ENCODE measurements at places on chromosomes 3 and 15.

GRCh38 chr15:100932676-100933348 is 13.7 kb downstream of the LRRK1 start:
- H3K27me3 ChIP-seq = peaks cover 9% of the 10 kb centered on the region
- no peak overlapping the region for H3K4me3 ChIP-seq
- H3K4me1 ChIP-seq = no peaks in the 10 kb centered on the region
- H3K36me3 ChIP-seq = no peaks in the 10 kb centered on the region

GRCh38 chr3:61353382-61353781 is 102.1 kb upstream of the FHIT start:
- no peak overlapping the region for H3K4me3 ChIP-seq
- no peak for DNase-seq
- H3K4me1 ChIP-seq = peaks cover 2% of the 10 kb centered on the region
- H3K27ac ChIP-seq = no peak overlapping the region
- peaks cover 2% of the 10 kb centered on the region for H3K27me3 ChIP-seq

DNA sequence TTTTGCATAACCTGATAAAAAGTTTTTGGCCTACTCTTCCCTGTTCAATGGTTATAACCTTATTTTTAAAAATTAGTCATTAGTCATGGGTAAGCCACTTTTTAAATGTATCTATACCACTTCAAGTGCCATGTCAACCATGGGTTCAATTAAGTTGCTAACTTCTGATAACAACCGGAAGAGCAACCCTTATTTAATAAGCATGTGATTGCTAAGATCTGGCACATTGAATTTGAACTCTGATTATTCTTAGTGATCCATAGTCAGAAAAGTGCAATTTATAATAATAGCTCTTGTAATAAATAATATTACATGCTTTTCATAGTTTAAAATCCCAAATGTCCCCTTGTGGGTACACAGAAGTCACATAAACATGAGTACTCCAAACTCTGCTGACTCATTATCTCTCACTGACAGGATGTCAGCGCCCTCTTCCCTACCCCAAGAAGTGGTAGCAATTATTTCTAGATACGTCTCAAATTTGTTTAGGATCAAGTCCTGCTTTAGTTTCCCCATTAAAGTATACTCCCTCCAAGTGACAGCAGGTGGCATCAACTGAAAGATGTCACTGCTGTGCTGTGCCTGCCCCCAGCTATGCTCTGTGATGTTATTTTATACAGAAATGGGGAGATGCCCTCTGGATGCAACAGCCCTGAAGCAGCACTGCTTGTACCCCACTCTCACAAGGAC is 18.6 kb downstream of the SAMD7 start:
- H3K27me3 ChIP-seq = peaks cover 2% of the 10 kb centered on the region
- H3K36me3 ChIP-seq = no peaks in the 10 kb centered on the region
- H3K4me1 ChIP-seq = peaks cover 3% of the 10 kb centered on the region
- no peak for DNase-seq
- no peak overlapping the region for H3K4me3 ChIP-seq
- no peak overlapping the region for H3K27ac ChIP-seq

GRCh38 chr3:65107174-65107573 is 419.4 kb upstream of the ADAMTS9 start:
- no peaks in the 10 kb centered on the region for H3K27me3 ChIP-seq
- no peak for DNase-seq
- no peaks in the 10 kb centered on the region for H3K4me1 ChIP-seq
- no peaks in the 10 kb centered on the region for H3K36me3 ChIP-seq

DNA sequence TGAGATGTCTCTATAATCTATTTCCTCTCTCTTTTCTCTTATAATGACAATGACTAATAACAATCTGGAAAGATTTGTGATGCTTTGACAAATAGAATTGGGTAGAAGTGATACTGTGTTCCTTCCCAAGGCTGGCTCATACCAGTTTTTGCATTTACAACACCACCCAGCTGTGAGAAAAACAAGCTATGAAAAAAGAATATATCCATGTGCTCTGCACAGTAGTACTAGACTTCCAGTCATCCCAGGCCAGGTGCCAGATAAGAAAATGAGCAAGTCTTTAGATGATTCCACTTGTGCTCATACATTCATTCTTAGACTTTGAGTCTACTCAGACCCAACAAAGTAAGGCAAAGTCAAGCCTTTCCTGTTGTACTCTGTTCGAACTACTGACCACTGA is 350.2 kb upstream of the POU1F1 start:
- no peaks in the 10 kb centered on the region for H3K4me1 ChIP-seq
- H3K36me3 ChIP-seq = no peaks in the 10 kb centered on the region
- H3K4me3 ChIP-seq = no peak overlapping the region
- no peak overlapping the region for H3K27ac ChIP-seq

DNA sequence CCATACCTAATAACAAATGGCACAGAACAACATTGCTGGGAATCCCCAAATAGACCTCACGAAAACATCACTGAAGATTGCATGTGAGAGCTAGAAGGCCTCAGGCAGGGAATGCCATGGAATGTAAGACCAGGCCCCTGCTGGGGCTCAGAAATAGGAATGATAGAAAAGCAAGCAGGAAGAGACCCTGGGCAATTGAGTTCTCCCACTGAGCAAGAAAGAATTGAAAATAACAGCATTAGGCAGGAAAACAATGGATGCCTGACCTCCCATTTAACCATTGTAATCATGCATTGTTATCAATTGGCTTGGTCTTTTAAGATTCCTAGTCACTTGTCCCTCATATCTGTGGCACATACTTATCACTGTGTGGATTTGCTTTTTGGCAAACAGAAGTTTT is 581.6 kb downstream of the FHIT start:
- H3K27me3 ChIP-seq = no peaks in the 10 kb centered on the region
- no peak for DNase-seq
- no peak overlapping the region for H3K27ac ChIP-seq
- H3K4me1 ChIP-seq = no peaks in the 10 kb centered on the region
- H3K36me3 ChIP-seq = peaks cover 1% of the 10 kb centered on the region

DNA sequence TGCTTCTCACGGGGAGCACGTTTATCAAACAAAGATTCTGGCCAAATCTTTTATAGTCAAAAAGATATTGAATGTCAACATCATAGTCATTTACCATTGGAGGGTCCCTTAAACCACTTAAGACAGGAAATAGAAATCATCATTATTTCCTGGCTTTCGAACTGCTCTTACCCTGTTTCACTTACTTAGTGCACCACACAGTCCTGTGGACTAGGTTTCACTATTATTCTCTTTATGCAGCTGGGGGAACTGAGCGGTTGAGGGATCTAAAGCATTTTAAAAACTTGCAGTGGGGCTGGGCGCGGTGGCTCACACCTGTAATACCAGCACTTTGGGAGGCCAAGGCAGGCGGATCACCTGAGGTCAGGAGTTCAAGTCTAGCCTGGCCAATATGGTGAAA is 13.7 kb upstream of the TPRG1 start:
- peaks cover 3% of the 10 kb centered on the region for H3K27me3 ChIP-seq
- H3K27ac ChIP-seq = no peak overlapping the region
- no peak overlapping the region for H3K4me3 ChIP-seq
- no peaks in the 10 kb centered on the region for H3K36me3 ChIP-seq

GRCh38 chr3:10344147-10344943 is 23.4 kb upstream of the SEC13 start:
- DNase-seq = peak; percentile 58
- H3K27me3 ChIP-seq = no peaks in the 10 kb centered on the region
- no peak overlapping the region for H3K27ac ChIP-seq
- H3K36me3 ChIP-seq = no peaks in the 10 kb centered on the region
- H3K4me1 ChIP-seq = no peaks in the 10 kb centered on the region
- no peak overlapping the region for H3K4me3 ChIP-seq

DNA sequence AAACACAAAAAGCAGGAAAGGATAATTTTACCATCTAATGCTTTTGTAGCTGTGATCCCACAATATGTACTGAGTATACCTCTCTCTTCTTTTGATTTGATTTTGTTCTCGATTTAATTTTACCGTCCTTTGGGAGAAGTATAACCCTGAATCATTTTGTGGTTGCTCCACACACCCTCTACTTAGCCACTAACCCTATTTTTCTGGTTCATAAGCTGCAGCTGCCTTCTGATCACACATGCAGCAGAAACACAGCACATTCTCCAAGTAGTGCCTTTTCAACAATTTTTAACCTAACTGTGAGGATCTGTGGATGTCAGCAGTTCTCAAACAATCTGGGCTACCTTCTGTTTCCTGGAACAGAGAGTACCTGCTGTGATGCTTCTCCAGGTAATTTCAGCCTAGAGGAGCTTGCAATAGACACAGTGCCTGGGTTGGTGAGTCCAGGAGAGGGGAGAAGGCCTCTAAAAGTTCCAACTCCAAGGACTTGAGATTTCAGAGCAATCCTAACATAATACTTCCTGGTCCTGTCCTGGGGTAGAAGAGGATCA is 40.3 kb downstream of the HGD start:
- no peaks in the 10 kb centered on the region for H3K27me3 ChIP-seq
- H3K4me3 ChIP-seq = no peak overlapping the region
- peaks cover 8% of the 10 kb centered on the region for H3K4me1 ChIP-seq
- peaks cover 4% of the 10 kb centered on the region for H3K36me3 ChIP-seq

DNA sequence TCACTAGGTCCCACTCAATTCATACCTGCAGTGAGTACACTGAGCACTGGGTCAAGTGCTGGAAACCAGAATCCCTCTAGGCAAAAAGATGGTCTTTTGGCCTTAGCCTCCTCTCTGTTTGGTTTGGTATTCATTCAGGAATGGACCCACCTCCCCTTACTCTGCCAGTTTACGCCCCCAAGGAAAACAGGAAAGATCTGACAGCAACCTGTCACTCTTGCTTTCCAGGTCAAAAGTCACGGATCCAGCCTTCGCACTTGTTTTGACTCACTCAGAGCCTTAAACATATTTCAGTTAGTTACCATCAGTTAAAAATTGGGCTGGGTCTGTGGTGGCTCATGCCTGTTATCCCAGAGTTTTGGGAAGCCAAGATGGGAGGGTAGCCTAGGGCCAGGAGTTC is 68.1 kb downstream of the SYNM start:
- H3K4me1 ChIP-seq = no peaks in the 10 kb centered on the region
- no peak overlapping the region for H3K4me3 ChIP-seq
- no peak for DNase-seq

- H3K36me3 ChIP-seq = no peaks in the 10 kb centered on the region
- no peaks in the 10 kb centered on the region for H3K27me3 ChIP-seq
- no peak overlapping the region for H3K4me3 ChIP-seq
- no peaks in the 10 kb centered on the region for H3K4me1 ChIP-seq
These were observed 21.8 kb upstream of the SLC41A3 start for GRCh38 chr3:126105691-126106187.

- H3K4me1 ChIP-seq = no peaks in the 10 kb centered on the region
- no peaks in the 10 kb centered on the region for H3K36me3 ChIP-seq
- no peaks in the 10 kb centered on the region for H3K27me3 ChIP-seq
- H3K4me3 ChIP-seq = no peak overlapping the region
These were observed 181.3 kb downstream of the LSAMP start for GRCh38 chr3:116263842-116264545.

- peaks cover 25% of the 10 kb centered on the region for H3K4me1 ChIP-seq
- H3K4me3 ChIP-seq = peak overlapping the region; percentile 63
- H3K36me3 ChIP-seq = peaks cover 18% of the 10 kb centered on the region
- no peak for DNase-seq
These were observed 78.6 kb downstream of the IGSF11 start for GRCh38 chr3:118955914-118956556.

DNA sequence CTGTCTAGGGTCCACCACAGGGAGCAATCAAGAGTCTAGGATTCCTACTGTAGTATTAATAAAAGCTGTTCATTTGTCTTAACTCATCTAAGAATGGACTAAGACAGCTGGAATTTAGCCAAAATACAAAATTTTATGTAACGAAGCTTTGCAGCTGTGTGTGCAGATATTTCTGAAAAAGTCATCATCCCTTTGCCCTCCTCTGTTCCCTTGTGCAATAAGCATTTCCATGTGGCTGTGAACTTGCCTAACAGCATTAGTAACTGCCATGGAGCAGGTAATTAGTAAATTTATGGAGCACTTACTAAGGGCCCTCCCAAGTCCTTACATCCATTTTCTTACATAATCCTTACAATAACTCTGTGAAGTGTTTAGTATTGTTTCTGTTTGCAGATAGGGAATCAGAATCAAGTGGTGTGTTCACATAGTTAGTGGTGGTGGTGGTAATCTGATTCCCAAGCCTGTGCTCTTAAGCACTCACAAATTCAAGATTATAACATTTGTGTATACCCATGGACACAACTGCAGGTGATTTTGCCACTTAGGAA is 114.5 kb downstream of the RARB start:
- peaks cover 6% of the 10 kb centered on the region for H3K27me3 ChIP-seq
- no peak overlapping the region for H3K27ac ChIP-seq
- no peak overlapping the region for H3K4me3 ChIP-seq
- DNase-seq = no peak

DNA sequence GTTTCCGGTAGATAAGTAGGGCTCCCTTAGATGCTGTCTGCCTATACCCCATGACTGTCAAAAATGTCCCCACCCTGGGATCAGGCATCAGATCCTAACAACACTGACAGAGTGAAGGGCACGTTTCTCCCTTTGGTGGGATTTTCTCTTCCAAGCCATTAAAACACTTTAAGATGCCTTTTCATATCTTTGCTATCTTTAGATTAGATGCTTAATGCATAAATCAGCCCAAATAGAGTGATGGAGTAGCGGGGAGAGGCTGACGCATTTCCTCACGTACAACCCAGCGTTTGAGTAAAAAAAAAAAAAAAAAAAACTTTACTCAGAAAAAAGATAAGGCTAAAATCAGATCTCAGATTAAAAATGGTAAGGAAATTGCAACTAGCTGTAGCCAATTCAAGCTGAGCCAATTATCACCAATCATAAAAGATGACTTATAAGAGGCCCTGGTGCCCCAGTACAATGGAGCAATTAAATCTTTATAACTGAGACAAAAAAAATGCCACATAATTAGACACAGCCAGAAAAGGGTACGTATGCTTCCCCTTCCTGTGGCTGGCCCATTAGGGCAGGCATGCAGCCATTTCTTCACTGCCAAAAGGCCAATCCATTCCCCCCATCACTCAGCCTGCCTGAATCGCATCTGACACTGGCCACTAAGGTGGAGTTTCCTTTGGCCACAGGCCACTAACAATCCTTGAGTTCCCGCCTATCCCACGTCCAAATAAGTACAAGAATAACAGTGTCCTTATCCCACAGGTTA is 45.0 kb downstream of the RFTN1 start:
- H3K36me3 ChIP-seq = peaks cover 65% of the 10 kb centered on the region
- H3K4me3 ChIP-seq = peak overlapping the region; percentile 69
- no peaks in the 10 kb centered on the region for H3K27me3 ChIP-seq
- DNase-seq = no peak
- H3K4me1 ChIP-seq = peaks cover 42% of the 10 kb centered on the region

- no peak for DNase-seq
- no peaks in the 10 kb centered on the region for H3K36me3 ChIP-seq
- H3K4me1 ChIP-seq = no peaks in the 10 kb centered on the region
- H3K4me3 ChIP-seq = no peak overlapping the region
- peaks cover 7% of the 10 kb centered on the region for H3K27me3 ChIP-seq
These were observed 2.1 kb upstream of the PRR20G start for GRCh38 chr3:127289706-127290575.

DNA sequence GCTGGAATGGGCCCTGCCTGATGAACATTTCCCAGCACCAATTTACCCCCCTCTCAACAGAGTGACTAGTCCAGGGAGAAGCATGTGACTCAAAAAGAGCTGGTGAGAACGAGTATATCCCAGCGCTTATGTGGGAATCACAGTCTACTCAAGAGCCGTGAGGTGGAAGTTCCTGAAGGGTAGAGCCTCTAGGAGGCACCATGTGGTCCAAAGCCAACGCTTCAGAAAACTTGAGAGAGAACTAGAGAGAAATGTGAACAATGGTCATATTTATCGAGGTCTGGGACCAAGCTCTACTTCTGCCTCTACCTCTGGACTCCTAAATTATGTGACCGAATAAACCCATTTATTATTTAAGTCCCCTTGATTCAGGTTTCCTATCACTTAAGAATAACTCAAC is 111.0 kb upstream of the RAP2B start:
- H3K27ac ChIP-seq = no peak overlapping the region
- DNase-seq = no peak
- no peaks in the 10 kb centered on the region for H3K36me3 ChIP-seq
- no peaks in the 10 kb centered on the region for H3K27me3 ChIP-seq
- no peak overlapping the region for H3K4me3 ChIP-seq

Measured in activated naive CD8-positive, alpha-beta T cell treated with anti-CD3 and anti-CD28 coated beads, Interleukin-2, amount 10 ng/mL, durations not matched to agents 7 days and 5 days (primary cell).